ENCODE measurements at places on chromosomes 5 and 9. TPM values are rescaled to one million over a fixed set of nuclear protein-coding genes. Genes with fewer than 3 reads are reported as not detected.

Gene SPIN1
- total RNA-seq: 361 TPM

Gene OR1Q1
- total RNA-seq: not detected

Gene HSDL2
- total RNA-seq: 21.4 TPM

Gene MYORG
- total RNA-seq: 4.7 TPM

Gene RABEPK
- total RNA-seq: 17.5 TPM

Gene PCDHA5
- total RNA-seq: 13.1 TPM

Gene NOP16
- 5.0 TPM for total RNA-seq

Gene SPINK4
- total RNA-seq: not detected

Gene FAM153A
- total RNA-seq: 2.8 TPM

Gene CDKN2B-AS1
- 0.62 TPM for total RNA-seq

Gene TNFSF8
- total RNA-seq: 1.1 TPM

Gene EIF4E1B
- total RNA-seq: not detected

Gene SV2C
- total RNA-seq: 1.7 TPM

Gene PPP2R2B
- total RNA-seq: 141 TPM

Gene C9
- not detected for total RNA-seq

Gene CD72
- total RNA-seq: 0.47 TPM

Data from occipital lobe (tissue), 3 donors.